ENCODE measurements at places on chromosomes 7 and 10.

DNA sequence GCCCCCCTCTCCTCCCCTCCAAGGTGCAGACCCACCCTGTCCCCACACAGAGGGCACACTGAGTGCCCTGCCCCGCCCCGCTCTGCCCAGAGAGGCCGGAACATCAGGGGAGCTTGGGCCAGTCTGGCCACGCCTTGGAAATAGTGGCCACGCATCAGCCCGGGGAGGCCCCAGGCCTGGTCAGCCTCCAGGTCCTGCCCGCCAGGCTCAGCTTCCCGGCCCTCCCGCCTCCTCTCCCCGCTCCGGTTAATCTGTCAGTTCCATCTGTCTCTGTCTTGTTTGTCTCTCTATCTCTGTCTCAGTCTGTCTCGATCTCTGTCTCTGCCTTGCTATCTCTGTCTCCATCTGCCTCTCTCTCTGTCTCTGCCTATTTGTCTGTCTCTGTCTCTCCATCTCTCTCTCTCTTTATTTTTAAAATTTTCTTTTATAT is 28.9 kb upstream of the TNRC18 start:
- no peak for DNase-seq

- DNase-seq = no peak
Measured at GRCh38 chr7:110564246-110564645, 526.7 kb upstream of the LRRN3 start.

DNA sequence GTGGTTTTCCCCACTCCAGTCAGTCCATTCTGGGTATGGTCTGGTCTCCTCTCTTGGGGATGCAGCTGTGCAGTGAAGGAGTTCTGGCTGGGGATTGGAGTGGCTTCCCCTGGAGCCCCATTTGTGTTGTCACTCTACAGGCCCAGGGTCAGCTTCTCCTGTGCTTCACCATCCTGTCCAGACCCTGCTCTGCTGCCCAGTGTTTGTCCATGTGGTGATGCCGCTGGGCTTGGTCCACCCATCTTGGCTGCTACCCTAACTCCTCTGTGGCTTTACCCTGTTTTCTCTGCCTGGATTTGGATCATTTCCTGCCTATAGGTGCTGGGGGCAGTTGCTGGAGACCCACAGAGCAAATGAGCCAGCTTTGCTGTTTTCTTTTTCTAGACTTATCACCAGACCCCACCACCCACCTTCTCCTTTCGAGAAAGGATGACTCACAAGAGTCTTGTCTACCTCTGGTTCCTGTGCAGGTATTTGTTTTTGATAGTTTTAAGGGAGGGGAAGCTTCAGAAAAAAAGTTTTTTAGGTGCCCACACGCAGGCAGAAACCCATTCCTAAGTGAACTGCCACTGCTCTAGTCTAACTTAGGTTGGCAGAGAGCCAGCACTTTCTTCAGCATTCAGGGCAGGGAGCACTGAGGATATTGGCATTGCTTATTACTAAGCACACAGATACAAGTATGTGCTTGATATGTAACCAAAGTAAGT is 8.5 kb downstream of the ZDHHC16 start:
- no peak for DNase-seq

DNA sequence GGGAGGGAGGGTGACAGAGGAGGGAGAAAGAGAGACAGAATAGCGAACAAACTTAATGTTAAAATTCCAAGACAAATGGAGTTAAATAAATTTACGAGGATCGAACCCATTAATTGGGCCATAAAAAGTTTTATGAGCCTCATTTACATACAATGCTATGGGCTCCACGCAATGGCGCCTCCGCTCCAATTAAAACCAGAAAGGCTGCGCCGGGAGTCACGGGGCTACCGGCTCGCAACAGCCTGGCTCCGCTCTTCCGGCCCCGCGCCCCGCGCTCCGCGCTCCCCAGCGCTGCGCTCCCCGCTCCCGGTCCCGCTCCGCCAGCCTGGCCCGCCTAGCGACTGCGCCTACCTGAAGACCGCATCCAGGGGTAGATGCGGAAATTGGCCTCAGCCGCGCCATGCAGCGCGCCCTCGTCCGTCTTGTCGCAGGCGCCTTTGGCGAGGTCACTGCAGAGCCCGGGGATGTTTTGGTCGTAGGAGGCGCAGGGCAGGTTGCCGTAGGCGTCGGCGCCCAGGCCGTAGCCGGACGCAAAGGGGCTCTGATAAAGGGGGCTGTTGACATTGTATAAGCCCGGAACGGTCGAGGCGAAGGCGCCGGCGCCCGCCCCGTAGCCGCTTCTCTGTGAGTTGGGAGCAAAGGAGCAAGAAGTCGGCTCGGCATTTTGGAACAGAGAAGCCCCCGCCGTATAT is 513 bp downstream of the HOXA7 start:
- DNase-seq = no peak

GRCh38 chr10:96752375-96752774 is 32.1 kb upstream of the PIK3AP1 start:
- no peak for DNase-seq

- DNase-seq = peak; percentile 80
Measured at GRCh38 chr10:111076682-111077478, at the start of gene ADRA2A. TSS of gene ADRA2A (plus strand) at chr10:111077029. CDS start at chr10:111077997, 968 bp downstream.

DNA sequence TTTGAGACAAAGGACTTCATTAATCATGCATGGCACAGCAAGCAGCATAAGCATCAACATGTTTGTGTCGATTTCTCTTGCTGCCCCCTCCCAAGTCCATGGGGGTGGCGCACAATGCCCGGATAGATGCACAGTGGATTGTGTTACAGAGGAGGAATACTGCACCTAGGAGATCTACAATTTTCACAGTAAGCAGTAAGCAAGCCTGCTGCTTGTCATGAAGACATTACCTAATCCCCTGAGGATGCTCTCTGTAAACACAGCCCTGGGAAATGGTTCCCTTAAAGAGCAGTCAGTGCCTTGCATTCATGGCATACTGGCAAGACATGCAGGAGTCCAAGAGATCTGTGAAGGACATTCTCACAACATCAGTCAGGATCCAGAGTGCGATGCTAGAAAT is 137.7 kb downstream of the ETV1 start:
- DNase-seq = peak; percentile 89

GRCh38 chr7:151313857-151314256 is 27.8 kb upstream of the NUB1 start:
- DNase-seq = no peak

DNA sequence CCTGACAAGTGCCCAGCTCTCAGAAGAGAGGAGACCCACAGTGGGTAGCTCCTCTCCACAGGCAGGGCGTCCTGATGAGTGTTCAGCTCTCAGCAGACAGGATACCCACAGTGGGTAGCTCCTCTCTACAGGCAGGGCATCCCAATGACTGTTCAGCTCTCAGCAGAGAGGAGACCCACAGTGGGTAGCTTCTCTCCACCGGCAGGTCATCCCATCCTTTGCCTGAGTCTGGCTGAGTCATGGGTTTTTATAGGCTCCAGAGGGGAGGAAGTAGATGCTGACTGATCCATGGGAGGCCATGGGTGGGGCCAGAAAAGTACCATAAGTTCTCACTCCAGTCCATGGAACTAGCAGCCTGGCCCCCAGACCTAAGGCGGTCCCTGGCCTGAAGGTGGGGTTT is 18.5 kb downstream of the CFAP70 start:
- no peak for DNase-seq

GRCh38 chr10:1873661-1874315 is 136.5 kb upstream of the ADARB2 start:
- DNase-seq = no peak

DNA sequence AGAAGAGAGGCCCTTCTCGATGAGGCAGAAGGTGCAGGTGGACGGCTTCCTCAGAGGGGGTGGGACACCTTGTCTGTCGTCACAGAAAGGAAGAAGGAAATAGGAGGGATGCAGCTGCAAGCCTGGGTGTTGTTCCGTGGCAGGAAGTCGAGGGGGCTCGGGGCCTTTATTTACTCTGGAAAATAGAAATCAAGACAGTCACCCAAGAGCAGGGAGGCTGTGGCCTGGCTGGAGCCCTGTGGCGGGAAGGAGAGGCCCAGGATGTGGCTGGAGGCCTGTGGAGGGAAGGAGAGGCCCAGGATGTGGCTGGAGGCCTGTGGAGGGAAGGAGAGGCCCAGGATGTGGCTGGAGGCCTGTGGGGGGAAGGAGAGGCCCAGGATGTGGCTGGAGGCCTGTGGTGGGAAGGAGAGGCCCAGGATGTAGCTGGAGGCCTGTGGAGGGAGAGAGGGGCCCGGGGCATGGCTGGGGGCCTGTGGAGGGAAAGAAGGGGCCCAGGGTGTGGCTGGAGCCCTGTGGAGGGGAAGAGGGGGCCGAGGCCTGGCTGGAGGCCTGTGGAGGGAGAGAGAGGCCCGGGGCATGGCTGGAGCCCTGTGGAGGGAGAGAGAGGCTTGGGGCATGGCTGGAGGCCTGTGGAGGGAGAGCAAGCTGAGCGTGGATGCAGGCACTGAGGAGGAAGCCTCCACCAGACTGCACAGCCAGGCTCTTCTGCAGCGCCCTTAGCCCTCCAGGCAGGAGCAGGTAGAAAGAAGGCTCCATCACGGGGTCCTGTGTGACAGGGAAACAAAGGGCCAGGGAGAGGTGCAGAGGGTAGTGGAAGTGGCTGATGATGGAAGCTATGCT is 97.3 kb upstream of the SFMBT2 start:
- DNase-seq = no peak

GRCh38 chr7:94436700-94437099 is 42.0 kb downstream of the COL1A2 start:
- no peak for DNase-seq

DNA sequence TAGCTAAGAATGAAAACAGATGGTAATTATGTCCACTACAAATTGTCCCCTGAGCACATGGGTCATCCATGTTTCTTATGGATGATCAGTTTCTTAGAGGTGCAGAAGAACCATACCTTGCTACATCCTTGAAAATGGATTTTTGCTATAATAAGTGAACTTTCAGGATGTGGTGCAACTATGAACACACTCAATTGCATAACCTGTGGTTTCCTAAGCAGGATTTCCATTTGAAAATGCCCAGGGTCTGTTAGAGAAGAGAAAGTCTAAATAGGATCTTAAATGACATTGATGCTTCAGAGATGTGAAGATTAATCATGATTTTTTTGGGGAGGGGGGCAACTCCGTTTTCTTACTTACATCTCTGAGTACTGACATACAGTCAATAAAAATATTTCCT is 39.6 kb upstream of the CACNB2 start:
- DNase-seq = no peak

DNA sequence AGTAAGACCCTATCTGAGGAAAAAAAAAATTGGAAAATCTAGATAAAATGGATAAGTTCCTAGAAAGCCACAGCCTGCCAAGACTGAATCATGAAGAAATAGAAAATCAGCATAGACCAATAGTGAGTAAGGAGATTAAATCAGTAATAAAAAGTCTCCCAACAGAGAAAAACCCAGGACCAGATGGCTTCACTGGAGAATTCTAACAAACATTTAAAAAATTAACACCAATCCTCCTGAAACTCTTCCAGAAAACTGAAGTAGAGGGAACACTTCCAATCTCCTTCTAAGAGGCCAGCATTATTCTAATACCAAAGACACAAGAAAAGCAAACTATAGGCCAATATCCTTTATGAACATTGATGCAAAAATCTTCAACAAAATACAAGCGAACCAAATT is 8.8 kb upstream of the LIMK1 start:
- DNase-seq = no peak

GRCh38 chr10:87590705-87591588 is 68.7 kb upstream of the PAPSS2 start:
- no peak for DNase-seq

- DNase-seq = no peak
Measured at GRCh38 chr10:133132473-133133291, 27.3 kb upstream of the KNDC1 start.

- no peak for DNase-seq
Measured at GRCh38 chr7:43767311-43767710, 8.8 kb downstream of the BLVRA start.

DNA sequence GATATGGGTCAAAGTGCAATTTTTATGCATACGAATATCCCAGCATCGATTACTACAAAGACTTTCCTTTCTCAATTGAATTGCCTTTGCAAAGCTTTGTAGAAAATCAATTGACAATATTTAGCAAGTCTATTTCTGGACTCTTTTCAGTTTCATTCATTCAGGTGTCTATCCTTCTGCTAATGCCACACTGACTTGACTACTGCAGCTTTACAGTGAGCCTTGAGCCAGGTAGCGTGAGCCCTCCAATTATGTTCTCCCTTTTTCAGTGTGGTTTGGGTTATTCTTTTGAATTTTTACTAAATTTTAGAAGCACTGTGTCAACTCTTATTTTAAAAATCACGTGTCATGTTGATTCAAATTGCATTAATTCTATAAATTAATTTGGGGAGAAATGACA is 19.5 kb upstream of the AKR1E2 start:
- no peak for DNase-seq

GRCh38 chr7:69422574-69422985 is 175.7 kb upstream of the AUTS2 start:
- DNase-seq = no peak

- no peak for DNase-seq
Measured at GRCh38 chr10:79937701-79938151, 11.2 kb downstream of the SFTPD start.

DNA sequence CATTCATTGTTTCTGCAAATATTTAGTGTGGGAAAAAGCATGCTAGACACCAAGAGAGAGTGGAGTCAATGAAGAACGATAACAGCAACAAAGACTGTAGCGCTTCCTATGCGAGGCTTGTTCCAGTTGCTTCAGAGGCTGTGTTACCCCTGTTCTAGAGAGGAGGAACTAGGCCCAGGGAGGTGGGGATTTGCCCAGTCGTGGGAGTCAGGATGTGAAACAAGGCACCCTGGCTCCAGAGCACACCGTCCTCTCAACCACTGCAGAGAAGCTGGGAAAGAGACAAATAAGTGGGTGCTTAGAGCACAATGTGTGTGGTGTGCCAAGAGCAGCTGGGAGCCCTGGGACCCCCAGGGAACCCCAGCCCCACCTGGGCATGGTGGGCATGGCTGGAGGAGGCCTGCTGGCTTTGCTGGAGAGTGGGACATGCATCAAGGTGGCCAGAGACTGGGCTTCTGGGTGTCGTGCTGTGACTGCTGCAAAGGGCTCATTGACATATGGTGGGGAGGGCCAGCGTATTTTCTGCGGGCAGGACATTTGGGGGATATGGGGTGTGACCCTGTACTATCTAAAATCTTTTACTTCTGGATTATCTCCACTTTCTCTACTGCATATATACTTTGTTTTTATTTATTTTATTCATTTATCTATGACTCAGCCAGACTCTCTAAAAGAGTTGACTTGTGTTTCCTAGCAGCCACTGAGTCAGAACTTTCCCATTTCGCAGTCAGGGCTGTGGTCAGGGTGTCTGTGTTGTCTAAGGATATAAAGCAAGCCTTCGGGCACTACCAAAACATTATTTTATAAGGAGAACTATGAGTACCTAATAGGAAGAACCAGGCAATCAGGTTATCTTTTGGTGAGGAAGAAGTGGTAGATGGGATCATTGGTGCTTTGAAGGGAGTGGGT is 95.4 kb downstream of the TCF7L2 start:
- no peak for DNase-seq

- DNase-seq = no peak
Measured at GRCh38 chr7:28998105-28998504, 40.0 kb upstream of the TRIL start.

- no peak for DNase-seq
Measured at GRCh38 chr10:94846204-94846603, 83.7 kb downstream of the CYP2C19 start.
